ENCODE measurements at places on chromosomes 3 and 15.

- no peak for DNase-seq
Observed at GRCh38 chr3:132435911-132436425, 18.7 kb downstream of the DNAJC13 start.

- DNase-seq, result no peak
Observed at GRCh38 chr3:27025718-27026117, 343.5 kb downstream of the NEK10 start.

- DNase-seq, result no peak
Observed at GRCh38 chr3:6229778-6230410, 631.0 kb upstream of the GRM7 start.

DNA sequence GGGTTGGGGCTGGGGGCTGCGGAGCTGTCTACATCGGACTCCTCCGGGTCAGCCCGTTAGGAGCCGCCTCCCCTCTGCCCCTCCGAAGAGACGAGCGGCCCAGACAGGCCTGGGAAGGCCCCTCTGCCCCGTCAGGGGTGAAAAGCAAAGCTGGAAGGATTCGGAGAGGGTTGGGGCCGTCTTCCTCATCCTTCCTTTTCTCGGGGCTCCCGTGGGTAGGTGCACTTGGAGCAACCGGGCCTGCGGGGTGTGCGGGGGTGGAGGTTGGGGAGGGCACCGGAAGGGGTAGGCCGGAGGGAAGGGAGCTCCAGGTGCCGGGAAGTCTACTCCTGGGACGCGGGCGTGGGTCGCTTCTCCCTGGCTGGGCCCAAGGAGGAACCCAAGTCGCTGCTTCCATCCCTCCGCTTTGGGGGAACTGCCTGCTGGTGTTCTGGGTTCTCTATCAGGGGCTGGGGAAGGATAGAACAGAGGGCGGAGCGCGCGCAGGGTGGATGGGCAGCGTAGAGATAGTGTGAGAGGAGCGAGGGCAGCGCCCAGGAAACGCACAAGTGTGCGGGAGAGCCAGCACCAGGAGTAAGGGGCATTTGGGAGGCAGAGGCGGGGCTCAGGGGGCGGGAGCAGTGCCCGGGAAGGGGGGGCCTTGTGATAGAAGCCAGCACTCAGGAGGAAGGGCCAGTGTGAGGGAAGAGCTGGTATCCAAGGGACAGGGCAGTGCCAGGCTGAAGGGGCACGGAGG lies 590 bp downstream of the POLR2H start:
- DNase-seq, result no peak

DNA sequence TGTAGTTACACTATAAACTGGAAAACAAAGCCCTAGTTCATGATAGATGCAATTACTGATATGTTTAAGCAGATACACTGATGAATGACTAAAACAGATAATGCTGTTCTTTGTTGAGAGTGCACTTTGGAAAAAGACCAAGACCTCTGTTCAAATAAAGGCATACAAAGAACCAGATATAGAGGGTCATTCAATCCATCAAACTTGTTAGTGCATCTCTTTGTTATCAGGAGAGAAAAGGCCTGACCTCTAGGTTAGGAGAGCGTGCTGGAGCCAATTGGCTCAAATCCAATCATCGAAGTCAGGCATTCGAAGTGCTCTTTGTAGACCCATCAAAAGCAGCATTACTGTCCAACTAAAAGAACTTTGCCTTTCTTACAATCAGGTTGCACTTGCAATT lies 124.2 kb downstream of the TFG start:
- no peak for DNase-seq

DNA sequence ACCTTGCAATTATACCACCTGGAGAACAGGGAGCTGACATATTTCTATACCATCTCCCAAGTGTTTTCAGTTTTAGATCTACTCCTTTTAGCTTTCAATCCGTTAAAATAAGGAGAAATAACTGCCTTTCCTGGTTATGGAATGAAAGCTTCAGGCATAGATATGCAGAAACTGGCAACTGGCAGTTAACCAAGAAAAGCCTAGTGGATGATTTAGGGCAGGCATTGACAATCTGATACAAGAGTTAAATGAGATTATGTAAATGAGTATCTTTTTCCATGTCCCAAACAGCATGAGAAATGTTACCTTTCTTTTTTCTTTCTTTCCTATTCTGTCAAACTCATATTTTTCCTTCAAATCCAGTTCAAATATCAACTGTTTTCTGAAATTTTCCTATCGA lies 689.1 kb upstream of the DPPA4 start:
- no peak for DNase-seq

- DNase-seq, result no peak
Observed at GRCh38 chr3:54575618-54575960, 352.3 kb downstream of the LRTM1 start.

DNA sequence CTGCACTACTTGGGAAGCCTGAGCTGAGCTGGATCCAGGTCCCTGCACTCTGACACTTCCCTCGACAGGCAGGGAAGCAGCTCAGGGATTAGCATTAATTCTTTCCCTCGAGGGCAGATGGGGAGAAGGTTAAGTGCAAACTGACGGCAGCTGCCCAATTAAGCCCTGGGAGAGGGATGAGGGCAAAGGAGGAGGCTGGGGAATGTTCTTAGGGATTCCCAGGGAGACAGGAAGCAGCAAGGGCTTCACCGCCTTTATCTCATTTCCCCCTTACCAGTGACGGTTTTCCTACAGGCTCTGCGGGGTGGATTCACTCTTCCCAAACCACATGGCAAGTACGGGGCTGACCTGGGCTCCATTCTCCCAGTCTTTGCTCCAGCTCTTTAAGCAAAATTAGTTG lies 519.0 kb upstream of the PROK2 start:
- no peak for DNase-seq

DNA sequence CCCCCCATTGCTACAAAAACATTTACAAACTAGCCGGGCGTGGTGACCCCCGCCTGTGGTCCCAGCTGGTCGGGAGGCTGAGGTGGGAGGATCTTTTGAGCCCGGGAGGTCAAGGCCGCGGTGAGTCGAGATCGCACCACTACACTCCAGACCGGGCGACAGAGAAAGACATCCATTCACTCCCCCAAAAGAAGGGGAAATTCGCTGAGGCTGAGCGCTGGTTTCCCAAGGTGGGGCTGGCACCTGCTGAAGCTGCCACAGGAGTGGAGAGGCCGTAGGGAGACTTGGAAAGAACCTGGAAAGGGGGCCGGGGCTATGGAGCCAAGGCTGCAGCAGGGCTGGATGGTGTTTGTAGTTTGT lies 732 bp upstream of the CRTC3 start:
- DNase-seq, result no peak

- DNase-seq, result no peak
Observed at GRCh38 chr3:14222457-14222856, 43.8 kb downstream of the LSM3 start.
